Neural crest cell (in vitro differentiated cells): ENCODE measurements at places on chromosomes 2 and 18. TPM values are rescaled to one million over a fixed set of nuclear protein-coding genes. Genes with fewer than 3 reads are reported as not detected.
A peak's percentile ranks its signal among the peaks of the same experiment; 100 is the strongest.

GPBAR1 gene
- total RNA-seq: 0.14 TPM in 1 of 2 replicates, not detected in the other

AQP12B gene
- not detected in 2 replicates for total RNA-seq

ZSWIM2 gene
- not detected in 2 replicates for total RNA-seq

DNAH7 gene
- 1.5 and 2.6 TPM in 2 replicates for total RNA-seq

PREPL gene
- 44.1 and 46.1 TPM in 2 replicates for total RNA-seq

KIAA2012 gene
- total RNA-seq: 0.07 and 0.34 TPM in 2 replicates

FAM228A gene
- total RNA-seq: 0.39 and 0.51 TPM in 2 replicates

MATN3 gene
- total RNA-seq: 1.3 and 1.9 TPM in 2 replicates

AMER3 gene
- total RNA-seq: 1.3 and 1.4 TPM in 2 replicates

ITGB6 gene
- total RNA-seq: not detected in 2 replicates

NTSR2 gene
- not detected in 2 replicates for total RNA-seq

KLHL14 gene
- total RNA-seq: 2.2 and 2.4 TPM in 2 replicates

- DNase-seq: no peak
Observed at GRCh38 chr2:160199683-160200389, at the start of gene ITGB6. TSS of gene ITGB6 (minus strand) at chr2:160200272. CDS start at chr2:160200063, 209 bp downstream.

- no peak for DNase-seq
Observed at GRCh38 chr2:73593680-73594079, 48.5 kb downstream of the NAT8 start.

GRCh38 chr18:9663377-9663776 is 44.7 kb upstream of the RAB31 start:
- no peak for DNase-seq

GRCh38 chr2:36329251-36329650 is 26.3 kb upstream of the CRIM1 start:
- DNase-seq: no peak

- DNase-seq: no peak
Observed at GRCh38 chr2:172434821-172435605, 7.6 kb downstream of the ITGA6 start.

DNA sequence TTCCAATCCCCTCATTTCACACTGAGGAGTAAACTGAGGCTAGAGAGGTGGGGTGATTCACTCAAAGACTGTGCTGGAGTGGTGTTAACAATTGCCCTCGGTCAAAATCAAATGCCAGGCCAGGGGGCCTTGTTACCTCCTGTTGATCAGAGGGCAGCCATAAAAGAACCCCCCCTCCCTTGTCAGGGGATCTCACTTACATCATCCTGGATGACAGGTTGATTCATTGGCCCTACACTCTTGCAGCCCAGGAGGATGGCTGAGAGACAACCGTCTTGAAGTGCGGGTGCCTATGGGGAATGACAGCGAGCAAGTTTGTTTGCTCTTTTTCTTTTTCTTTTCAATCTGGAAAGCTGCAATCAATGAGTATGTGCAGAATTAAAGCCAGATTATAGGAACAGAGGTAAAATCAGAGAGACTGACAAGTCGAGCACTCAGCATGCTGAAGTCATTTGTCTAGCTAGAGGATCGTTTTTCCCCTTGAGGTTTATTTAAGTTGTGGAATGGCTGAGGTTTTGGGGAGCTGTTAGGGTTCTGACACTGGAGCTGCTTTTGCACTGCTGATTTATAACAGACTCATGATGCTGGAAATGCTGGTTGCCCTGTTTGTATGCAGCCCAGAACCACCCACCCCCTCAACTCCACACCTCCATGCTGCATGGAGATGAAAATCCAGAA is 26.4 kb upstream of the NRP2 start:
- no peak for DNase-seq

DNA sequence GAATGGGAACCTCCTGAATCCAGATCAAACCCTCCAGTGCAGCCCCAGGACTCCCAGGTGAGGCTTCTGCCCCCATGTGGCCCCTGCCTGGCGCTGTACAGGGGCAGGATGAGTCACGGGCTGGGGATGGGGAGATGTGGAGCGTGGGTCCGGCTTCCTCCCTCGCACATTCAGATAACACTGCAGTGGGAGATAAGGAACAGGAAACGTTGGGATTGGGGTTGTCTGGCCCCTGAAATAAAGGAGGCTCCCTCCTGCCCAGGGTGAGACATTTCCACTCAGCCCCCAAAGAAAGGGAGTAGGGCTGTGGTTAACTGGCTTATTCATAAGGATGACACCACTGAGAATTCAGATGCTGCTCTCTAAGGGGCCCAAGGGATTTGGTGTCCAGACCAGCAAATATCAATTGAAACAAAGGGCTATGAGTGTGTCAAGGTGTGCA is 30.7 kb downstream of the IGFBP5 start:
- DNase-seq: no peak

- DNase-seq: peak; percentile 83
Observed at GRCh38 chr2:238256594-238257104, 16.8 kb upstream of the HES6 start.

DNA sequence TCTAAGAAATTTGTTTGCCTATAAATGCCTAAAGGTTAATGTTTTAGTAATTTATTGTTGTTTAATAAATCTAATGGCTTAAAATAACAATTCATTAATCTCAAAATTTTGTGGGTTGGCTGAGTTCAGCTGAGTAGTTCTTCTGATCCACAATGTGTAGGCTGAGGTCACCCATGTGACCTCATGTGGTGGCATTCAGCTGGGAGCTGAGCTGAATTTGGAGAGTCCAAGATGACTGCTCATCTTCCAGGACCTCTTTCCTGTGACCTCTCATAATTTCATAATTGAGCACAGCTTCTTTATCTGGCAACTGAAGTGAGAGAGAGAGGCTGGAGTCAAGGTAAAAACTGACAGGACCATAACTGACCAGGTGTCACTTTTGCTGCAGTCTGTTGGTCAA is 132.4 kb downstream of the TXNL1 start:
- DNase-seq: no peak

DNA sequence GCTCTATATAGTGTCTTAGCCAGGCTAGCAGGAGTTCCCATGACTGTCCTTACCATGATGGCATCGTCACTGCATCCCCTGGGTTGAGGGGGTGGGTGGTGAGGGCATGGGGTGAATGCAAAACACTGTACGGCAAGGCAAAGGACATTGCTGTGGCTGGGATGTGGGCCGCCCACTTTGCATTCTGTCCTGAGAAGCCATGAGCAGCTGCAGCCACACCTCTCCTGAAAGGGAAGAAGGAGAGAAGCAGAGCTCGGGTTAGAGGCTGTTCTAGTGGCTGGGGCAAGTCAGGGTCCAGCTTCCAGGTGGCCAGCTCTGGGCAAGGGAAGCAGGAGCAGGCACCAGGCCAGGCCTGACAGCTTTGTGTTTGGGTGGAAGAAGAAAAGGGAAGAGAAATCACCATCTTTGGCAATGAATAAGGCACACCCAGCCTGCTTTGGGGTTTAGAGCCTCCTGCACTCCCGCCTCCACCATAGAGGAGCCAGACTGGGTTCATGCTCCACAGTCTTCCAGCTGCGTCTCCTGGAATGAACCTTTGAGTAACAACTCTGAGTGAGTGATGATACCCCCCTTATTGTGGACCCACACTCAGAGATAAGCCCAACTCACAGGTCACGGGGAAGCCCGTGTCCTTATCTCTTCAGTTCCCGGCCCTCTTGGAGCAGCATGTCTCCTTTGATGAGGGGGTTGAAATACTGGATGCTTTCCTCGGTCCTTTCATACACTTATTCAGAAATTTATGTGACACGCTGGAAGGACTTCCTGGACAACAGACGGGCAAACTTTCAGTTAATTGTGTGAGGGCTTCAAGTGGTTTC is 63.4 kb downstream of the INPP4A start:
- DNase-seq: no peak

- DNase-seq: no peak
Observed at GRCh38 chr2:159228081-159228581, 58.4 kb downstream of the WDSUB1 start.

DNA sequence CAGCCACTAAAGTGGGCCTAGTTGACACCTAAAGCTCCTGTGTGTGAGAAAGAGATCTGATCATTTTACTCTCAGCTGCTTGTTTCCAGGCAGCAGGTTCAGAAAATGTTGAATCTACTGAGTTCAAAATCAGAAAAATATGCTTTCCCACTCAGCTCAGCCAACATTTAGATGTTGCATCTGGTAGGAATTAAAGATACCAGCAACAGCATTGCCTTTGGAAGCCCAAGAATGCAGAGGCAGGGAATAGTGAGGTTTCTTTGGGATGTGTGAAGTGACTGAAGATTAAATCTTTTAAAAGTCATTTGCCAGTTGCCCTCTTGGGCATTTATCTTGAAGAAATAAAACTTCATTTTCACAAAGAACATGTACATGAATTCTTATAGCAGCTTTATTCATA is 33.9 kb upstream of the DOCK10 start:
- DNase-seq: no peak

DNA sequence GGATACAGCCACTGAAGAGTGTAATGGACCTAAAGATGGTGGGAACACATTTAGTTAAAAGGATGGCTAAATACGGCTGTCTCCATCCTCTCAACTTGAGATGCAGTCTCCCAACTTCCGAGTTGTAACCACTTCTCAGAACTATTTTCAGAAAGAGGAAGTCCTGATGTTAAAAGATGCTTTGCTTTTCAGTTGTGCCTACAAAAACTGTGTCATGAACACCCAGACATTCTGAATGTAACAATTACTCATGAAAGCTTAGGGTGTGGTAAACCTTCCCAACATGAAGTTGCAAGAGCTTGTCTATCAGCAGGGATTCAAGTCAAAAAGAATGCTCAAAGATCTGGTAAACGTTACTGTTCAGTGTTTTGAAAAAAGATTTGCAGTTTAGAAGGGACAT is 147.9 kb downstream of the DOCK10 start:
- no peak for DNase-seq

DNA sequence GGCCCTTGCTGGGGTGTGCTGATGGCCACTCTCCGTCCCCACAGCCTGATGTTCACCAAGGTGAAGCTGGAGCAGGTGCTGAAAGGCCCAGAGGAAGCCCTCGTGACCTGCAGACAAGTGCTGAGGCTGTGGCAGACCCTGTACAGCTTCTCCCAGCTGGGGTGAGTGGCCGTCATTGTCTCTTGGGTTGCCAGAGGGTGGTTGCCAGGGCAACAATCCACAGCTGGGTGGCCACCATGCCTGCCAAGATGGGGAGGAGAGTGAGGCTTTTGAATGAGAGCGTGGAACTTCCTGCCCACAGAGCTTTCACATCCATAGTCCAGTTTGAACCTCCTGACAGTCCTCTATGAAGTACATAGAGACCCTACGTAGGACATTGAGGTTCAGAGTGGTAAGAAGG is 108.8 kb downstream of the STPG4 start:
- no peak for DNase-seq

DNA sequence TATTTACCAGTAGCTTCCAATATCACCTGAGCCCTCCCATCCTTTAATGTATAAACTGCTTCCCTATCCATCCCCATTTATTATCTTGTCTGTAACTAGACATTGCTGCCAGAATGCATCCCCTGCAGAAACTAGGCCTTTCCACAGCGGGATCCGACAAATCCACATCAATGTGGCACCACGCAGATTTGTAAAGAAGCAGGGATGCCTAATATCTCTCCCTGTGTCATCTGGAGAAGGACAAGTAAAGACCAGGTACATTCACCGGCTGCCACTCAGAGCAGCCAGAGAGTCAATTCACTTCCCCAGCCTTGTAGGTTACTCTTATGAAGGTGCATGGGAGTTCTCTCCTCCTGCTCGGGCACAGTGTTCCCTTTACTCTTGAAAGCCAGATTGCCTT is 98.8 kb upstream of the MAP3K20 start:
- DNase-seq: no peak

DNA sequence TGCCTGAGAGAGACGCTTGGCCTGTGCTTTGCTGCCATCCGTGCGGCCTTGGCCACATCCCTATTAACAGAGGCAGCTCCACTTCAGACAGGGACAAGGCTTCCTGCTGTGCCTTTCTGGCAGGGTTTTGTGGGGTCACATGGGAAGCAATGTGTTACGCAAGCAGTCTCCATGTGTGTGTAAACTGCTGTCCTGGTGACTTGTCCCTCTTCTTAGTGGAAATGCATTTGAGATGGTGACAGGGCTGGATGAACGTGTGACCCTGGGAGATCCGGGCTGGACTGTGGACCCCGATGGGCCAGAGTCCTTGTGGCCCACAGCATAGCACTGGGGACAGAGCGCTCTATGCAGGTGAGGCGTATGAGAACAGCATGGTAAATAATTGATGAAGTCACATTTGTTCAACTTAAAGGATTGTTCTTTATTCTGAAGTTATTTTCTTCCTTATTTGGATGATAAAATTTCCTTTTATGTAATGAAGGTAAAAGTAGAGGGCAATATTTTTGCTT is 23.2 kb downstream of the ASB1 start:
- no peak for DNase-seq

- no peak for DNase-seq
Observed at GRCh38 chr2:3606370-3607201, 11.7 kb downstream of the COLEC11 start.

GRCh38 chr2:164496421-164496820 is 124.9 kb downstream of the GRB14 start:
- DNase-seq: no peak

DNA sequence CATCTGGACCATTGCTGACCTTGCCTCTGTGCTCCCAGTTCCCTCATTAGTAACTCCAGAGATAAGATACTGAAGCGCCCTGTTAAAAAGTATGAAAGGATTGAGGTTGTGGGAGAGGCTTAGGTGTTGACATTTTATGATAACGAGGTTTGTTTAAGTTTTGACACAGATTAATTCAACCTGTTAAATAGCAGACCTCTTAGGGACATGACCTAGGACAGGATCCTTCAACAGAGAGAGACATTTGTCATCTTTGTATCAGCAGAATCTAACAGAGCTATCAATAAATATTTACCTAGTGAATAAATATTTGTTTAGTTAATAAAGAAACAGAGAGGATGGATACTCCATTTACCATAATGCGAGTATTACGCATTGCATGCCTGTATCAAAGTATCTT is 99.5 kb downstream of the DCC start:
- DNase-seq: no peak

- DNase-seq: no peak
Observed at GRCh38 chr2:59296279-59296678, 1055.2 kb upstream of the FANCL start.

GRCh38 chr2:38615237-38615636 is 12.5 kb upstream of the HNRNPLL start:
- DNase-seq: no peak

DNA sequence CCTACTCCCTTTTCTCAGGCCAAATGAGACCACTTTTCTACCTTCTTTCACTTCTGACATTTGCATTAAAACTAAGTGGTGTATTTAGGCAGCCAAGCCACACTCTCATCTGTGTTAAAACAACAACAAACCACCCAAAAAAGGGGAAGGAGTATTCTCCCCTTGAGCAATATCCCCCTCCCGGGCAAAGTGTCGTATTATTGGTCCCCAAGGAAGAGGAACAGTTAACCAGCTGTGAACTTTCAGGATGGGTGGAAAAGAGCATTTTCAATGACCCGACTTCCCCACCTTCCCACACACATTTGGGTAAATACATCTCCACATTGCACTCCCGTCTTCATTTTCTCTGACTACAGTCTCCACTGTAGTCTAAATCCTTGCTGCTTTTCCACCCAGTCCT is 44.3 kb downstream of the FEZ2 start:
- DNase-seq: no peak

DNA sequence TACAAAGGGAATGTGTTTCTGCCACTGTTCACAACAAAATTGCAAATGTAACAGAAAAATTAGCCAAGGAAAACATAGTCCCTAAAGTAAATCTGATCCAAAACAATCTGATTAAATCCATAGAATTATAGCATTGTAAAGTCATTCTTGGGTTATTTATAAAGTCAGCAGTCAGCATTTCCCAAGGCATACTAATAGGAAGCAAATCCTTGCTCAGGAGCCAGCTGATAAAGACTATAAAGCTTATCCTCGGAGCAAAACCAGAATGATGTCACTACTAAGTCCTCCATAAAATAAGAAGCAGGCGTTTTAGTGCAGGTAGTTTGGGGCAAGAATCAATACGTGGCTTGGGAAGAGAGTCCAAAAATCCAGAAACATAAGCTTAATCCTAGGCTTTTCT is 67.3 kb upstream of the CSRNP3 start:
- DNase-seq: no peak

GRCh38 chr2:71927757-71928715 is 219.6 kb downstream of the CYP26B1 start:
- no peak for DNase-seq
